ENCODE measurements at places on chromosomes 5 and 9.
A peak's percentile ranks its signal among the peaks of the same experiment; 100 is the strongest.

- DNase-seq: no peak
These were observed 14.3 kb downstream of the OTULINL start for GRCh38 chr5:14595891-14596290.

DNA sequence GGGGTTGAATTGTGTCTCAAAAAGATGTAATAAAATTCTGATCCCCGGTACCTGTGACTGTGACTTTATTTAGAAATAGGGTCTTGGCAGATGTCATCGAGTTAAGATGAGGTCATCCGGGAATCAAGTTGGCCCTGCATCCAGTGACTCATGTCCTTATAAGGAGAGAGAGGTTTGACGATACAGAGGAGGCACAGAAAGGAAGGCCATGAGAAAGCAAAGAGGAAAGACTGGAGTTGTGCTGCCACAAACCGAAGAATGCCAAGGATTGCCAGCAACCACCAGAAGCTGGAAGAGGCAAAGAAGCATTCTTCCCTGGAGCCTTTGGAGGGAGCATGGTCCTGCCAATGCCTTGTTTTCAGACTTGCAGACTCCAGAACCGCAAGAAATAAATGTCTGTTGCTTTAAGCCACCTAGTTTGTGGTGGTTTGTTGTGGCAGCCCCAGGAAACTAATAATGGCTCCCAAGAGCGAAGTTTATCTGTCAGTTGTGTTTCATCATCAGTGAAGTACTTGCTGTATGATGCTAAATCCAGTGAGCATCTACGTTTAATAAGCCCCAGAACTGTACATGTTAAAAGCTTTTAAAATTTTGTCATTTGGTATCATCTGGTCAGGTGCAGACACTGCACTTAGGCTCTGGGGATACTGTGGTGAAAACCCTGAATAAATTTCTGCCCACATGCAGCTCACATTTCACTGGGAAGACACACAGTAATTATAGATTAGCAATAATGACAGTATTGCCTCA, 114.8 kb downstream of the TLE4 start:
- no peak for DNase-seq

- no peak for DNase-seq
These were observed 75.9 kb downstream of the SLC38A9 start for GRCh38 chr5:55636177-55636576.

DNA sequence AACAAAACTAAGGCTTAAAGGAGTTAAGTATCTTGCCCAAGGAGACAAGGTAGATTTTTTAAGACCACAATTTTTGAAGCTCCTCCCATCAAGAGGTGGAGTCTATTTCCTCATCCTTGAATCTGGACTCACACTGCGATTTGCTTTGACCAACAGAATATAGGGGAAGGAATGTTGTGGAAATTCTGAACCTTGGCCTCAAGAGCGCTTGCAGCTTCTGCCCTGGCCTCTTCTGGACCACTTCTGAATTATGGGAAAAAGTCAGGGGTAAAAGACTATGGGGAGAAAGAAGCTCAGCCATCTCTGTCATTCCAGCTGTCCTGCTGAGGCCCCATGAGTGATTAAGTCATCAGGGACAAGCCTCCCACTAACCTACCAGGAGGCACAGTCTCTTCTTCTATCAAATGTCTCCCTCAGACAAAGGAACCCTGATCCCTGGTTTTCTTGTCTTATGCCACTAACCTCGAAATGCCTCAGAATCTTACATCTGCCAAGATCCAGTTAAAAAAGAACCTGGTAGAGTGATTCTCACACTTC, 25.9 kb downstream of the MAPKAP1 start:
- DNase-seq: no peak

DNA sequence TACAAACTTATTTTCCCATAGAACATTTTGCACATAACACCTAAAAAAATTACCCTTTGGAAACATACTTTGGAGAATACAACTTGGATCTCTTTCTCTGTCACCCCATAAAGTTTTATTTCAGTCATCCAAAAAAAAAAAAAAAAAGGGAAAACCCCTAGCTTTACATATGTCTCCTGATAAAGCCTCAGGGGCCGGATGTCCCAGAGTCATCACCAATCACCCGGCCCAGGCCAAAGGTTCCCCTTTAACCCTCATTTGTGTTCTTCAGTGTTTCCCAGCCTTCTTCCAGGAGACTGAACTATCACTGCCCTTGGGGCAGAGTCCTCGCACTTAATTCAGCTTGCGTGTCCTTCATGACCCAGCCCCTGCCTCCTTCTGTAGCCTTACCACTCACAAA, 28.8 kb downstream of the ANXA6 start:
- DNase-seq: no peak

DNA sequence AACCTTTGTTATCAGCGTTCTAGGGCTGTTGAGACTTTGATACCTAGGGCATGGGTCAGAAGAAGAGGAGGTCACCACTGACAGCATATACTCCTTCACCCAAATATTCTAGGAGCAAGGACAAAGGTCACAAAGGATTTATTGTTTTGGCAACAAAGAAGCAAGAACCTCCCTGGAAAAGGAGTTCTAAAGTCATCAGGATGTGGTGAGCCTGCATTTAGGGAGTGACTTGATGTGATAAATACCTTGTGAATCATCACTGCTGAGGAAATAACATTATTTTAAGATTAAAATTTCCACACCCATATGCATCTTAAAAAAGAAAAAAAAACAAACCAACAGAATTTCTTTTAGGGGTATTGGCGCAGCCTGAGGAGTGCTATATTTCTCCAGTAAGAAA, 13.9 kb downstream of the IFNA1 start:
- DNase-seq: no peak

- DNase-seq: peak; percentile 86
These were observed 1875.9 kb upstream of the CDH9 start for GRCh38 chr5:28914297-28914696.

GRCh38 chr5:89055015-89055694, 172.2 kb upstream of the MEF2C start:
- no peak for DNase-seq

DNA sequence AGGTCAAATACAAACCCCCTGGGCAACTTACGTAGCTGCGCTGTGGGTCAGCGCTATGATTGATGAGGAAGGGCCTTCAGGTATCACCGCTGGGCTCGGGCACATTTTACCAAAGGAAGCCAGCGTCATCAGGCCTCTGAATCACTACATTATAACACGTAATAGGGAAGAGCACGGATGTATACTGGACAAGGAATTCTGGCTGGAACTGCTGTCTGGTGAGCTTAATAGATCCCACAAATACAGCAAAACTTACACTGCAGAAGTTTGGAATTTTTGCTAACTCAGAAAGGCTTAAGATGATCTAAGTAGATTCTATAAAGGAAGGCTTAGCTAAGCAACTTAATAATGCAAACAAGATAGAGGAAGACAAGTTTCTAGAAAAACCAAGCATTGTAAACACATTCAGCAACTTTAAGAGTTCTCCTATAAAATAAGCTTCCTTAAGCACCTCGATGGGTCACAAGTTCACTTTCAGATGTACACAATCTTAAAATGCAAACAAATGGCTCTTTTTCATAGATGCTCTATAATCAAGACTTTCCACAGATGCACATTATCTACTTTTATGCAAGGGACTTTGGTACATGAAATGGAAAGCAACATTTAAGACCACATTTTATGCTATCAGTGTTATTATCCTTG, 360.1 kb upstream of the PANK3 start:
- DNase-seq: no peak

- DNase-seq: no peak
These were observed 40.6 kb downstream of the IRX2 start for GRCh38 chr5:2710910-2711309.

DNA sequence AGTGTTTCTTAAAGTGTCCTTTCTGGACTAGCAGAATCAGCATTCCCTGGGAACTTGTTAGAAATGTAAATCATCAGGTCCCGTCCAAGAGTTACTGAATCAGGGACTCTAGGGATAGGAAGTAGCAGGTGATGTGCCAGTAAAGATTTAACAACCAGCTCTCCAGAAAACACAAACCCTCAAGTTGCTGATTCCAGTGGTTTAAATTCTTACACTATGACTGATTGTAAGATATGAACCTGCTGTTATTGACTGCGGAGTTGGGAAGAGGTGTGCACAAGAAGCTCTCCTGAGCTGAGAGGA, 39.1 kb upstream of the BASP1 start:
- no peak for DNase-seq

- DNase-seq: no peak
These were observed 115.5 kb upstream of the IL7R start for GRCh38 chr5:35741126-35741716.

GRCh38 chr5:150175536-150175935, 9.0 kb downstream of the CDX1 start:
- peak; percentile 17 for DNase-seq

DNA sequence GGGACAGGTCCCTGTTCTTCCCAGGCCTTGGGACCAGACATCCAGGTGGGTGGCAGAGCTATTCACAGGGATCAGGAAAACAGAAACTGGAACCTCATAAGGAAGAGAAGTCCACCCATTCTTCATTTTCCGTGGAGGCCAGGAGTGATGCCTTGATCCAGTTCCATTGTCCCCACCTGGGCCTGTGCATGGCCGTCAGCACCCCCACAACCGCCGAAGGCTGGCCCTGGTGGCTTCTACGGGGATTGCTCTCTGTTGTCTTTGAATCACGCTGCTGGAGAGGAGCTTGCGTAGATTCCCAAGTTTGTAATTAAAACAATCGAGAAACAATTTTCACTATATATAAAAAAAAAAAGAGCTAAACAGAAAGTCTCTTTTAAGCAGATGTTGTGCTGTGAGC, 134.4 kb downstream of the MVB12B start:
- DNase-seq: no peak

DNA sequence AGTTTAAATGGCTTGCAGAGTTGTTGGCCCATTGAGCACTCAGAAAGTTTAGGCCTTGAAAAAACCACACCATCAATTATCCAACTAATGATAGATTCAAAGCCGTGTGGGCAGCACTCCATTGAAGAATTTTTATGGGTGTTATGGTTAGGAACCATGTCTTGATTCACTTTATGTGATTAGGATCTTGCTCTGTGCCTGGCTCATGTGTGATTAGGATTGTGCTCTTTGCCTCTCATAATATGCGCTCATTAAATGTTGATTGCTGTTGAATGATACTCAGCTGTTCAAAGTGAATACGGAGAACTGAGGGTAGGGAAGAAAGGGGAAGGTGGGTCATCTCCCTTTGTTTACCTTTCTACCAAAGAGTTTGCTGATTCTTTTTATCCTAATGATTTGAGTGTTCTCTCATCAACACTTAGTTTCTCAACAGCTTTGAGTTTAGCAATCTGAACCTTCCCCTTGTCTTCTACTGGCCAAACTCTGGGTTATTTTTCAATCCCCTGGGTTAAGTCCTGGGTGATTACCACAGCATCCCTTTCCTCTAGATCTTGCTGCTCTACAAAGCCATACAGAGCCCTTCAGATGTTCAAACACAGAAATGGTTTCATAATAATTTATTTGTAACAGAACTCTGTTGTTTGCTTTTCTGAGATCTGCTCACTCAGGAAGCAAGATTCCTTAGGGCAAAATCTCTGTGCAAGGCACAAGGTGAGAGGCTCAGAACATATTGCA, 668.8 kb upstream of the RGMB start:
- DNase-seq: no peak

GRCh38 chr5:111347021-111347420, 122.8 kb downstream of the CAMK4 start:
- DNase-seq: no peak

DNA sequence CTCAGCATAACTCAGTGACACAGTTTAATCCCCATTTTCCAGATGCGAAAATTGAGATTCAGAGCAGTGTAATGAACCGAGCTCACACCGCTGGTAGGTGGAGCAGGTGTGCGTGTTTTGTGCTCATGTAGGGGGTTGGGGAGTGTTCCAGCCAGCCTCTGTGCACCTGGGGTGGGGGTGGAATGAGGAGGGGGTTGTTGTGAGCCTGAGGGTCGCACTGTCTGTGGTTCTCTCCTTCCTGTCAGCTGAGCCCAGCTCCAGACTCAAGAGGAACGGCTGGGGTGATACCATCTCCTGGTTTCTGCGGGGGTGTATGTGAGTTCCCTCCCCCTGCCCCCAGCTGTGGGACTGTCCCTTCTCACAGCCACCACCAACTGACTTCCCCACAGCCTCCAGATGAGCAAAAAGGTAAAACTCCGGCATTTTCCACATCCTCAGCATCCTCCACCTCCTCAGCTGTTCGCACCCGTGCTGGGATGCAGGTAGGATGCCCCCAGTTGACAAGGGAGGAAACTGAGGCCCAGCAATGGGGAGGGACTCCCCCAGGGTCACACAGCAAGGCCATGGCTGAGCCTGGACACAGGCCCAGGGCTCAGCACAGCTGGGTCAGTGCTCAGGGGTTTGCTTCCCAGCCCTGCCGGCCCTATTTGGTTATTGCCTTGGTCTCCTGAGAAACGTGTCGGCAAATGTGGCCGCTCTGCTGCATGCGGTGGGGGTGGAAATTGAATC, 2.1 kb downstream of the SH2D3C start:
- peak; percentile 53 for DNase-seq

GRCh38 chr5:39800042-39800601, 375.3 kb upstream of the DAB2 start:
- peak; percentile 86 for DNase-seq

- no peak for DNase-seq
These were observed 628.0 kb upstream of the CDH18 start for GRCh38 chr5:20615888-20616563.

GRCh38 chr9:34089311-34089710, 37.2 kb downstream of the DCAF12 start:
- DNase-seq: no peak

DNA sequence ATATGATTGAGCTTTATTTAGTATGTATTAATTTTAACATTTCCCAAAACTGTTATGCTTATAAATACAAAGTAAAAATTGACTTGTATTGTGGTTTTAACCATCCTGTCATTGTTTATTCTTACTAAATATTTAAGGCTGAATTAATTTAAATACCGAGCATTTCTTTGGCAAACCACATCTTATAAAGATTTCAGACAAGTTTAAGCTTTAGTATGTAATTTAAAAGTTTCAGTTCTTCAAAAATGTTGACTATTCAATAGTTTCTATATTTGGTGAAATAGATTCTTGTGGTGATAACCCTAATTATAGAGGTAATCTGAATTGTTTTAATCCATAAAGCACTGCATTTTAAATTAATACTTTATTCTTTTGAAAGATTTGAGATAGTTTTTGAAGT, 65.5 kb downstream of the CCNH start:
- DNase-seq: no peak

DNA sequence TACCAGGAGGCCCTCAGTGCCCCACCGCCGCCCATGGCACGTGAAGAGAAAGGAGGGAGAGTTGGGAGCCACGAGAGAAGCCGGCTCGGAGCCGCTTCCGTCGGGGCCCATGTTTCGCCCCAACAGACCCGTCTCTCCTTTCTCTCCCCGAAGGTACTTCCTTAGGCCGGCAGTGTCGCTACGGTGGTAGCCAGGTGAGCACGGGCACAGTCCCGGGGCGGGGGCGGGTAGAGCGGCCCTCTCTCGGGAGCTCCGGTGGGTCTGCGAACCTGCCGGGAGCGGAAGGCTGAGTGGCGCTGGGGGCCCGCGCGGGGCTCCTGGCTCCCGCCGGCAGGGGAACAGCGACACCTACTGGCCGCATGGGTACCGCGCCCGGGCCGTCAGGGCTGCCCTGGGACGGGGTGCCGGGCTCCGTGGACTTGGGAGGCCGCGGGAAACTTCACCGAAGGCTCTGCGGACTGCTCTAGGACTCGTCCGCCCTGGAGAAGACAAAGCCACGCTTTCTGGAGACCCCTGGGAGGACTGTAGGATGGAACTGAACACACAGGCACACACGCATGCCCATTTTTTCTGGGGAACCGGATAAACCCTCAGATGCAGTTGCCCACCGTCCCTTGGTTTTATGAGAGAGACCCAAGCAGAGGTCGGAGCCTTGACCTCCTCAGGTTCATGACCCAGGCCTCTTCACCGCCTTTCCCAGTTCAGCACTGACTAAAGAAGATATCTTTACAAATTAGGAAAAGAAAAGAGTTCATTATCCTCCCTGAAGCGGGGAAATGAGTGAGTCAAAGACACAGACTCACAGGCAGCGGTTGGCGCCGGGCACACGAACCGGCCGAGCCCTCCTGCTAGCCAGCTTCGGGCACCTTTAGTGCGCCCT, 202.5 kb downstream of the MEF2C start:
- peak; percentile 76 for DNase-seq

Measured in HAP-1 (cell line).